ENCODE measurements at places on chromosomes 2 and 18.

DNA sequence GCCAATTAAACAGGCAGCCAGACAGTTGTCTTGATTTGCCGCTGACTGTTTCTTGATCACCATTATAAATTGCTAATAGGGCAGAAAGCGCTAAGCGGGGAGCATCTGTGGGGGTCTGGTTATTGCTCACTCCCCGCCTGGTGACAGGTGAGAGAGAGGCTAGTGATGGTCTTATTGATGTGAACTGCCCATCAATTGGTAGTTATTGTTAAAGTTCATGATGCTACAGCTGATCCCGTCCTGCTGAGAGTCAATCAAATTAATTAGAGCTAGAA lies 148.5 kb downstream of the LNPK start:
- DNase-seq, result no peak

GRCh38 chr2:11102956-11103860 lies 52.1 kb upstream of the SLC66A3 start:
- no peak for DNase-seq

DNA sequence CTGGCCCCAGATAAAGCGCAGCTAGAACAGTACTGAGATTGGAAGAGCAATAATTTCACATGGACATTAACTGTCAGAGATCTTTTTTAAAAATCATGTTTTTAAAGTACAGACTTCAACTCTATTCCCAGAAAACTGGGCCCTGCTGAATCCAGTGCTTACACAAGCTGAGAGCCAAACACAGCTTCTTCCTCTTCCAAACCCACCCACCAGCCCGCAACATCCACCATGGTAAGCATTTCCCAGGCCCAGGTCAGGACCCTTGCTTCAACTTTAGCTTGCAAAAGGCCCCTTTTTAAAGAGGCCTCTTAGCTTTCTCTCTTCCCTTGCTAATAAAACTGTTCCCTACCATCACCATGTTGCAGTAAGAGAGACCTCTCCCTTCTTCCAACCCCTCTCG lies 2.1 kb downstream of the AAK1 start:
- no peak for DNase-seq

- peak; percentile 80 for DNase-seq
Observed at GRCh38 chr2:241950413-241951315, 81.1 kb downstream of the RTP5 start.

DNA sequence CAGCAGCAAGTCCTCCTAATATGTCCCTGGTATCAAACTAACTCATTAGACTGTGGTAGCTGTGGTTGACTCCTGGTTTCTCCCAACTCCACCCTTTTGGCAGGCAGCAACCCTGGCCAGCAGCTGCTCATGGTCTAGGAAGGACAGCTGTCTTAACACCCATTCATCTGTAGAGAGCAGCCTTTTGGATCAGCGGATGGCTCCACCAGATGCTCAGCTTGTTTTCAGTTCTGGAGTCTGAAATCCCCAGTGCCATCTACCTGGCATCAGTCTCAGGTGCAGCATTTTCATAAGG lies 100.5 kb downstream of the SPOPL start:
- DNase-seq, result no peak

DNA sequence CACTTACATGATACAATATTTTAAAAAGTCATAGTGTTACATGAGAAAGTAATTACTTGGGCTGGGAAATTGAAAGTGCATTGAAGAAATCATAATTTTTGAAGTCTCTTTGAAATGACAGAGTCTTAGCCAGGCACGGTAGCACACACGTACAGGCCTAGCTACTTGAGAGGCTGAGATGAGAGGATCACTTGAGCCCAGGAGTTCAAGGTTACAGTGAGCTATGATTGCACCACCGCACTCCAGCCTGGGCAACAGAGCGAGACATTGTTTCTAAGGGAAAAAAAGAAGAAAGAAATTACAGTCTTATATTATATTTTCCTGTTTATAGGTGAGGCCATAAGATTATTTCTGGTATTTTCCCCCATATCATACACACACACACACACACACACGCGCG lies 9.2 kb upstream of the IAH1 start:
- DNase-seq, result no peak

GRCh38 chr2:181589779-181590178 lies 67.1 kb downstream of the CERKL start:
- DNase-seq, result no peak

DNA sequence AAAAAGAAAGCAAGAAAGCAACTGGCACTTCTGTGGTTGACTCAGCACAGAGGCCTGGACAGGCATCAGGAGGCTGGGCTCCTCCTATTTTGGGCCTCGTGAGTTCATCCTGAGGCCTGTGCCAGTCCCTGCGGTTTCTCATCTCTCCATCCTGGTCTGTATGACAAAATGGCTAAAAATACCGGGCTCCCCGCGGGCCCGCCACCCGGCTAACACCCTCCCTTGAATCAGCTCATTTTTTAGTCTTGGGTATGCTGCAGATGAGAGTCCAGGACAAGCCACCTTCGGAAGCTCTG lies 62.3 kb upstream of the YWHAQ start:
- DNase-seq, result no peak

DNA sequence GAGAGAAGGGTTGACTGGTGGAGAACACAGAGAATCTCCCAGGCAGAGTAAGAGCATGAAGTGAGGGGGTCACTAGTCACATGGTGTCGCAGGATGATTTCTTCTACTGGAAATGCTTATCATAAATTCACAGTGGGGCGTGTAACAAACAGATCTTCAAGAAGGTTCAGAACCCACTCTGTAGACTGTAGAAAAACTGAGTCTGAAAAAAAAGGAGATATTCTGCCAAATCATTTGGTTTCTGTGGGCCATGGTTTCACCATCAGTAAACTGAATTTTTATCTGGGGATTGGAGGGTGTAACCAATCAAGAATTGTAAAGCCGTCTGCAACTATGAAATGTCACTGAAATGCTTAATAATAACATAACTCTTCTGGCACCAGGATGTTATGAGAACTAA lies 15.0 kb downstream of the TPGS2 start:
- no peak for DNase-seq

GRCh38 chr18:44128365-44128764 lies 552.3 kb upstream of the SETBP1 start:
- DNase-seq, result no peak

GRCh38 chr18:676069-676468 lies 18.6 kb downstream of the TYMS start:
- DNase-seq, result no peak

- no peak for DNase-seq
Observed at GRCh38 chr18:27250471-27250870, 65.4 kb upstream of the CHST9 start.

- no peak for DNase-seq
Observed at GRCh38 chr2:235535423-235536130, 41.7 kb downstream of the AGAP1 start.

DNA sequence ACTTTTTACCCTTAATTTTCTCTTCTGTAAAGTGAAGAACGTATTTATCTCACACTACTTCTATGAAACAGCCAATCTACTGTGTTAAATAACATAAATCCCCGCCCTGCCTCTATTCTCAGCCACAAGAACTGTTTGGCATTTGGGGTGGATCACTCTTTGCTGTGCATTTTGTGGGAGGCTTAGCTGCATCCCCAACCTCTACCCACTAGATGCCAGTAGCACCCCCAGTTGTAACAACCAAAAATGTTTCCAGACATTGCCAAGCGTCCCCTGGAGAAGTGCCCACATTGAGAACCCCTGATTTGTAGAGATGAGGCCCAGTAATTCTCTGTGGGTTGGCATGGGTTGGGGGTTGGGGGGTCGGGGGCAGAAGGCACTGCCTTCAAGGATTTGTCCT lies 94.7 kb upstream of the BOD1L2 start:
- no peak for DNase-seq

- no peak for DNase-seq
Observed at GRCh38 chr2:217783243-217783642, 219.6 kb downstream of the TNS1 start.

Data from colonic mucosa (tissue), 4 donors.